ENCODE measurements at places on chromosomes 2 and 18.

DNA sequence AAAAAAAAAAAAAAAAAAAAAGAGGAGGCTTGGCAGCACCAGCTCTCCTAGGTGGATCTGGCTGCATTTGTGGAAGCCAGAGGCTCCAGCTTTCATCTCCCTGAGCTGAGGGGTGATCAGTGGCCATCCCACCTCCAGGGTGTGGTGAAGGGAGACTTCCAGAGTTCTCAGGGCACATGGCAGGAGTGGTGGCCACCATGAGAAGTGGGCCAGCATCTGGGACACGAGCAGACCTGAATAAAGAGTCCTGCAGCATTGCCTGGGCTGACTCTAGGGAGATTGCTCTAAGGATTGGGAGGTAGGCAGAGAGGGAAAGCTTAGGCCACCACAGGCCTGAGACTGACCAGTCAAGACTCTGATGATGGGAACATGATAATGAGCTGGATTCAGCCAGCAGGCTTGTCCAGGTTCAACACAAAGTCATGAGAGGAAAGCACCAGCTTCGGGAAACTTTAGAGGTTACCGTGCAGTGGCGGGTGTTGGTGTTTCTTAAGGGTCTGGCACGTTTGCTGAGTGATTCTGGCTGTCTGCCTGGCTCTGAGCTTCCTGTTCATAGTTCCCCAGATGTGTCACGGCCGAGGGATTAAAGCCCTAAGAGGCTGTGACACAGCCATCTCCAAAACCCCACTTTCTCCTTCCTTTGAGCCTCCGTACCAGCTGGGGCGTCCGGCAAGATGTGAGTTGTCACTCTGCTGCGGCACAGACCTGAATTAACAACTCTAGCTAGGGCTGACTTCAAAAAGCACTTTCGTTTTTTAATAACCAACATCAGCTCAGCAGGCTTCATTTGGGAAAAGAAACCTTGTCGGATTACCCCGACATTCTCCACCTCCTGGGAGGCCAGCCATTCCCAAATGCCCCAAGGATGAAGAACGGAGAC is 38.3 kb upstream of the IL1R1 start:
- no peak for DNase-seq

DNA sequence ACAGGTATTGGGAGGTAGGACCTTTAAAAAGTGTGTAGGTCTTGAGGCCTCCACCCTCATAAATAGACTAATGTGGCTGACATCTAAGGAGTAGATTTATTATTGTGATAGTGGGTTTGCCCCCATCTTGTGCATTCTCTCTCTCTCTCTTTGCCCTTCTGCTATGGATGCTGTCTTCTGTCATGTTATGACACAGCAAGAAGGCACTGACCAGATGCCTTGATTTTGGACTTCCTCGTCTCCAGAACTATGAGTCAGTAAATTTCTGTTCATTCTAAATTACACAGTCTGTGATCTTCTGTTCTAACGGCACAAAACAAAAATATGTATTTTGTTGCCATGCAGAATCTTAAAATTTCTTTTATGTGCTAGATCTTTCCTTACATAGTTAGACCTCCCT is 66.9 kb downstream of the ATAD2B start:
- DNase-seq, result no peak

- no peak for DNase-seq
Measured at GRCh38 chr2:192700934-192701333, 506.2 kb upstream of the TMEFF2 start.

- DNase-seq, result no peak
Measured at GRCh38 chr2:134739236-134739878, 20.6 kb upstream of the TMEM163 start.

DNA sequence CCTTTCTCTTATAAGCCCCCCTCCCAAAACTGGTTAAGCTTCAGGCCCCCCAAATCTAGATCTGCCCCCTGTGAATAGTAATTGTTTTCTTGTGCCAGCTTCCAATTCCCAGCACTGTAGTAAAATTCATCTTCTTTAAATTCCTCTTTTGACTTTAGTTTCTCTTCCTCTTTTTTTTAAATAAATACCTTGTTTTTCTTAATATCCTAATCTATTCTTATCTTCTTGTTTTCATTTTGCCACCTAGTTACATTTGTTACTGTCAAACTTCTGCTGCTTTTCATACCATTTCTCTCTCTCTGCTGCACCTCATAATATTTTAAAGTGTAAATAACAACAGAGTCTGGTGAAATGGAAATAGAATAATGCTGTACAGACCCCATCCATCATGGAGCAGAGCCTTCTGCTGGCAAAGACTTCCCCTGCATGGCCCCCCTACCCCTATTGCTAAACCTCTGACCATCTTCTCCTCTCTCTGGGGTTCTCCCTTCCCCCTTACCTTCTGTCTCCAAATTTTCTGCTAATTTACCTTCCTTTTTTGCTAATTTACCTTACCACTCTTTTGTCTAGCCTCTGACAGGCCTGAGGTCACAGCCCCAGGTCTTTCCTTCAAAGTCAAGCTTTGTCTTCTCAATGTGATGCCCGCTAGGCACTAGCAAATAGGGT is 94.9 kb upstream of the PAPOLG start:
- DNase-seq, result no peak

DNA sequence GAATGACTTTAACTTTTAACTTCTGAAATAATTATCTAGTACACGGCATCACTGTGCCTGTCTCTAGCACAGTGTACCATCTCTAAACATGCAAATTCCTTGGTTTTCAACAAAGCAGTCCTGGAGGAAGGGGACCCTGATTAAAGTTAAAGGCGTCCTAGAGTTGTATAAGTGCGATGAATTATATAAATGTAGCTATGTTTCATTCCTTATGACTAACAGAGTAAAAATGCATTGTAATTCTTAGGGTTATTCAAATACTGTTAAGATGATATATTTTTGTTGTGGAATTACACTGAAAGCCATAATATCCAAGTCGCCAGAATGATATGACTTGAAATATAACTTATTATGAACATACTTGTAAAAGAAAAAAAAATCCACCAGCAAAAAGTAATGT is 544.9 kb upstream of the LINC00305 start:
- DNase-seq, result no peak

- no peak for DNase-seq
Measured at GRCh38 chr2:120699292-120699691, 36.4 kb upstream of the GLI2 start.

GRCh38 chr18:25230658-25231326 is 121.2 kb downstream of the ZNF521 start:
- no peak for DNase-seq

DNA sequence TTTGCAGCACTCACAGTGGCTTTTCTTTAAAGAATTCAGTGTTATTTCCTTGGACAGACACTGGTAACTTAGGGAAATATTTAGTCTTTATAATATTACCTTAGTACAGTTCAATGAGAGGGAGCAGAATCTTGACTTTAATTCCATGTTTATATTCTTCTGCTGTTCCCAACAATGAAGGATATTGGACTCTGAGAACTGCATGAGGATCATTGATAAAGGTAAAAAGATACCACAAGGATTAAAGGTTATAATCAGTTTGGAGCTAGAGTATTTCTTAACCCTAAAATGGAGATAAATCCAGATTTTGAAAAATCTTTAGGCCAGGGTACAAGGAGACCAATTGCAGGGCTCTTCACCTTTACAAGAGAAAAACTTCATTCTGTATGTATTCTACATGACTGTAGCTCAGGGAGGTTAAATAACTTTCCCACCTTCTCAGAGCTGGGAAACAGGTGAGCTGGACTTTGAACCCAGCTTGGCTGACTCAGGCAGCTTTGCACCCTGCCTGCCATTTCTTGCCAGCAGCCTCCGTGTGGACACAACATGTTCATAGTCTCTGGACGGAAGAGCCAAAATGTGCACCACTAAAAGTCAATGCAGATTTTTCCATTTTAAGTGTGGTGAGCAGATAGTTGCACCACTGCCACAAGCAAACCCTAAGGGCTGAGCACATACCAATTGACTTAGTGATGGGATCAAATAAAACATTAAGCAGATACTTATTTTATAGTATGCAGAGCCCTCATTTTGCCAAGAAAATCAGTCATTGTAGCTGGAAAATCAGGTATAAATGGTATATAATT is 26.7 kb downstream of the UPP2 start:
- DNase-seq, result no peak

- DNase-seq, result no peak
Measured at GRCh38 chr2:233714121-233714520, 1.4 kb downstream of the UGT1A5 start.

GRCh38 chr2:141439524-141439923 is 691.3 kb downstream of the LRP1B start:
- DNase-seq, result no peak

GRCh38 chr2:37770797-37771196 is 99.4 kb upstream of the CDC42EP3 start:
- DNase-seq, result no peak

GRCh38 chr2:131120815-131121317 is 15.7 kb downstream of the PLEKHB2 start:
- DNase-seq, result no peak

GRCh38 chr2:121031568-121032340 is 253.2 kb downstream of the TFCP2L1 start:
- no peak for DNase-seq

DNA sequence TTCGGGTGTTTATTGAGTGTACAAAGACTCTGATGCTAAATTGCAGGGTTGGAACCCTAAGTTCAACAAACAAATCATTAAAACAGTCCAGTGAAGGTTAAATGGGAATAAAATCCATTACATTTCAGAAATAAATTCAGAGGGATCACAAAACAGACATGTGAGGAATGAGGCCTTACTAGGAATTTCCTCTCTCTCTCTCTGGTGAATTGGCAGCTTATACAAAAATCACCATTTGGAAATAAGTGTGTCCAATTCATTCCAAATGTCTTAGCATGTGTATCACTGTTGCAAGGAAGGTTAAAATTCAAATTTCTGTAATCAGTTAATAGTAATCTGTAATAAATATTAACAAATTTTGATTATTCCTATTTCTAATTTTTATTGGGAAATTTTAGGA is 228.6 kb upstream of the PXDN start:
- no peak for DNase-seq

GRCh38 chr18:4230450-4231168 is 224.5 kb downstream of the DLGAP1 start:
- no peak for DNase-seq

GRCh38 chr2:144215207-144215606 is 304.7 kb downstream of the ZEB2 start:
- no peak for DNase-seq

DNA sequence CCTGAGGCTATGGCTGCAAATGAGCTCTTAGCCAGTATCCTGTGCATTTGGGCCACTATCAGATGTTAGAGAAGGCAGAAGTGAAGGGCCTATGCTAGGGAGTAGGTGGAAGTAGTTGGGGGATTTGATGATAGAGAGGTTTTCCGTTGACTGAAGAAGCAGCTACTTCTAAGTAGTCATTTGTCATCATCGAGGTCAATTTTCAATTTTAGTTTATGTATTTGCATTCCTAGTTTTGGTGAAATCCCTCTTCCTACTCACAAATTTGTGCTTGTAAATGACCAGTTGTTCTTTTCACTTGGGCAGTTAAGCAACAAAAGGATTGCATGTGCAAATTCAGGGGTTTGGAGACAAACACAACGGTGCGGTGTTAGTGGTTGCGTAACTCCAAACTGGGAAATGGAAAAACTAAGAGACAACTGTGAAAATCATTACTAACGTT is 48.5 kb upstream of the PELI1 start:
- DNase-seq, result no peak

DNA sequence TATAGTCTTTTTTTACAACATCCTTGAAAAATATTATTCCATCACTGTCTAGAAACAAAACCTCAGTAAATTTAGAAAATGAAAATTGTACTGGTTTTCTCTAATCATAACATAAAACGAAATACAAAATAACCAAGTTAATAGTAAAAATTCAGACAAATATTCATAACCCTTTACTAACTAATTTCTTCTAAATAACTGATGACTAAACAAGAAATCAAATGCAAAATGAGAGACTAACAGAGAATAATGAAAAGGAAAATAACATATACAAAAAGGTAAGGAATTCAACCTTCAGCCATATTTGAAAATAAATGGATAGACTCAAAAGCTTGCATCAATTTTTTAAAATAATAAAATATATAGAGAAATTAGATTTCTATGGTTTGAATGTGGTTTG is 18.6 kb upstream of the ETAA1 start:
- DNase-seq, result no peak
